Activated T-helper 2 cell treated with anti-CD3 and anti-CD28 coated beads, Interferon-gamma antibody, Interleukin-2, Interleukin-4, amounts not matched to agents 10 μg/mL and 5 μg/mL and 100 μg/mL, durations not matched to agents 14 hours and 24 hours and 36 hours (primary cell): ENCODE measurements at places on chromosomes 11 and 22.

DNA sequence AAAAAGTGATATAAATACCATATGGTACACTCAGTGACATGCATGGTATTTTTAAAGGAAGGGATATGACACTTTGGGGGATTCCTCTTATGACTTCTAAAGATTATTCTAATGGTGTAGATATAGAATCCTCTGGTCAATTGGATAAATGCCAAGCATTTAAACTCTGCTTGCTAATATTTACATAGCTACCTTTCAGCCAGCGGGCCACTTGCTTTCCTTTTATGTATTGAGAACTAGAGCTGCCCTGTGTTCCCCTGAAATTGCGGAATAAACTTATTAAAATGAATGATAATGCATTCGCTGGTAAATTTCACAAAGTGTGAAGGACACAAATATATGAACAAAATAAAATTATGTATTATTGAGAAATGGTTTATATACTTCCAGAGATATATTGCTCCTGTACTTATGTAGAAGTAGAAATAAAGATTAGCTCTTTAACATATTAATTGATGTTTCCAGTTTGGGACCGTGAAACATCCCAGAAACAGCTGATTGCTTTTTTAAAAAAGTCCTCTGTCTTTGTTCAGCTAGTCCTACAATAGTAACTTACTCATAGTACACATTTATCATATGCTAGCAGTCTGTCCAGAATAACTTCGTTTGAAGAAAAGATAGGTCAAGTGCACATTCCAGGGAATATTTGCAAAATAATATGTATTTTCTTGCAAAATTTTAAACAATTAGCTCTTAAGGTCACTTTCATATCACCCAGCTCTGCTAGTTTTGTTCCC lies 40.1 kb upstream of the CARD18 start:
- H3K27me3 ChIP-seq = no peaks in the 10 kb centered on the region
- H3K36me3 ChIP-seq = no peaks in the 10 kb centered on the region
- H3K4me3 ChIP-seq = no peak overlapping the region
- H3K27ac ChIP-seq = no peak overlapping the region

DNA sequence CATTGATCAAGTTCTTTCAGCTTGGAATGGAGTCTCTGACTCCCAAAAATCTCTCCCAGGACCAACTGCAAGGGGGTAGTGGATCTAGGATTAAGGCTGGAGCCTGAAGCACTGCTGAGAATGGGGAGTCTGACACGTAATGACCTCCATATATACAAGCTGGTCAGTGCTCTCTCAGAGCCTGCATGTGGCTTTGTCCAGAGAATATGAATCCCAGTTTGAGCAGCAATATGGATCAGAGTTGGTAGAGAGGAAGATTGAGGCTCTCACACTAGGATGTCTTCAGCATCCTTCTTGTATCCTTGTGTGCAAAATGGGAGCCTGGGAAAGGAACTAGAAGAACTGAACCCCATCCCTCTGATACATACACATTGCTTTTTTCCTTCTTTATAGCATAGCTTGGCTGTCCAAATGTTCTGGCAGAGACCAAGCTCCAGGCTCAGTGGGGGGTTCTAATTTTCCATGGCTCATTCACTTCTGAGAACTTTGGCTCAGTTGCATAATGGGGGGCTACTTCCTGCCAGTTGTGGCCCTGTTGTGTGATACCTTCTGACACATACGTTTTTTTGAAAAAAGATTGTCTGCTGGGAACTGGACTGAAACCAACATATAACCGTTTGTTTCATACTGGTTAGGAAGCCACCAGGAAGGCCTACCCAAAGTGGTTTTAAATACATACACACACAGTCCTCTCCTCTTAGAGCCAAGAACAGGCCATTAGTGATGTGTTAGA lies 138.2 kb downstream of the ETS1 start:
- no peak overlapping the region for H3K27ac ChIP-seq
- H3K36me3 ChIP-seq = peaks cover 23% of the 10 kb centered on the region
- H3K27me3 ChIP-seq = no peaks in the 10 kb centered on the region
- H3K4me1 ChIP-seq = peaks cover 48% of the 10 kb centered on the region
- no peak overlapping the region for H3K4me3 ChIP-seq
- DNase-seq = no peak

GRCh38 chr11:76313913-76314740 lies 66.8 kb downstream of the THAP12 start:
- peaks cover 10% of the 10 kb centered on the region for H3K27me3 ChIP-seq
- no peaks in the 10 kb centered on the region for H3K4me1 ChIP-seq
- no peak for DNase-seq
- H3K36me3 ChIP-seq = no peaks in the 10 kb centered on the region
- H3K27ac ChIP-seq = no peak overlapping the region

DNA sequence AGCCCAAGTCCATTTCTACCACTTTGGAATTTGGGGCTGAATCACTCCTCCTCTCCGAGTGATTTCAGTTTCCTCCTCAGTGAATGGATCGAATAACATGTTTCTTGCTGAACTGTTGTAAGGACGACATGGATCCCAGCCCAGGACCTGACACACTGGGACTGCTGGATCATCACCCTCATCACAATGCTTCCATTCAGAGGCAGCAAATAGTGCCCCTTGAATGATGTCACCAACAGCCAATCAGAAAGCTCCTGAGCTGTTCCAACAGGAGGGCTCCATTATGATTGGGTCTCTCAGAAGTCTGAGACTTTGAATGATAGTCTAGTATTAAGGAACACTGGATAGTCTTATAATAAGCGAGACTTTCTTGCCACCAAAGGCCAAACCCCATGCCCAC lies 158.9 kb downstream of the MYO18B start:
- H3K4me1 ChIP-seq = peaks cover 6% of the 10 kb centered on the region
- no peak overlapping the region for H3K4me3 ChIP-seq
- no peaks in the 10 kb centered on the region for H3K27me3 ChIP-seq
- no peaks in the 10 kb centered on the region for H3K36me3 ChIP-seq
- no peak for DNase-seq

DNA sequence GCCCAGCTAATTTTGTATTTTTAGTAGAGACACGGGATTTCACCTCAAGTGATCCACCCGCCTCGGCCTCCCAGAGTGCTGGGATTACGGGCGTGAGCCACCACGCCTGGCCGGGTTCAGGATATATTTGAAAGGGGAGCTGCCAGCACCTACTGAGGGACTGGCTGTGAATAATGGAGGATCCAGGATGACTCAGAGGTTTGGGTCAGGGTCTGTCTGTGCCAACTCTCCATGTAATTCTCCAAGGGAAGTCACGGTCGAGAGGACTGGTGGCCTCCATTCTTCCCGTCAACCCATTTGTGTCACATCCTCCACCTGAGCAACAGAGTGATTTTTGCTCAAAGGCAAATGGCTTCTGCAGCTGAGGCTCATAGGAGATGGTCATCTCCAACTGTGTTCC lies 3.6 kb upstream of the ARRB1 start:
- no peaks in the 10 kb centered on the region for H3K36me3 ChIP-seq
- no peak for DNase-seq
- H3K27ac ChIP-seq = no peak overlapping the region
- no peak overlapping the region for H3K4me3 ChIP-seq
- H3K4me1 ChIP-seq = peaks cover 20% of the 10 kb centered on the region

GRCh38 chr11:74253361-74253760 lies 58.1 kb downstream of the P4HA3 start:
- no peak overlapping the region for H3K27ac ChIP-seq
- H3K4me1 ChIP-seq = no peaks in the 10 kb centered on the region
- H3K4me3 ChIP-seq = no peak overlapping the region
- H3K36me3 ChIP-seq = peaks cover 42% of the 10 kb centered on the region

DNA sequence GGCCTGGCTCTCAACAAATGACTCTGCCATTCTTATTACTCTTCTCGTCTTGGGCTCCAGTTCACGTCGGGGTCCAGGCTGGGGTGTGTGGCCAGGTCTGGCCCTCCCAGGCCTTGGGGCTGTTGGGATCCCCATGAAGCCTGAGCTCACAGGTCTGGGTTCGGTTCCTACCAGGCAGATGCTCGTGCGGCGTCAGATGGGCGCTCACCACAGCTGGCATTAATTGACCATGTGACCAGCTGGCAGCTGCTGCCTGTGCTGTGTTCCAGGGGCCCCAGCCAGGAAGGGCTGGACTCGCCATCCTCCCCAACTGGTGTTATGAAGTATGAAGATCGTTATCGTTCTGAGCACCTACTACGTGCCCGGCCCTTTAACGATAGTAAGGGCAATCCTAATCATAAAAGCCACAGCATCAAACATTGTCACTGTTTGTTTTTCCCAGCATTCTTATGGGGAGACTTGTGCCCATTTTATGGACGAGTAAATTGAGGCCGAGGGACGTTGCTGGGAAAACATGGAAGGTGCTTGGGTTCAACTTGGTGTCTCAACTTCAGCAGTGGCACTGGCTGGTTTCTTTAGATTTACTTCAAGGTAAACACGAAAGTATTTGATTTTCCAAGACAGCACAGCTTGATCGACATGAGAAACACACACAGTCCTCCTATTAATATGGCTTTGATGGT lies 26.8 kb upstream of the CACNG2 start:
- H3K4me1 ChIP-seq = no peaks in the 10 kb centered on the region
- no peaks in the 10 kb centered on the region for H3K27me3 ChIP-seq
- DNase-seq = no peak

DNA sequence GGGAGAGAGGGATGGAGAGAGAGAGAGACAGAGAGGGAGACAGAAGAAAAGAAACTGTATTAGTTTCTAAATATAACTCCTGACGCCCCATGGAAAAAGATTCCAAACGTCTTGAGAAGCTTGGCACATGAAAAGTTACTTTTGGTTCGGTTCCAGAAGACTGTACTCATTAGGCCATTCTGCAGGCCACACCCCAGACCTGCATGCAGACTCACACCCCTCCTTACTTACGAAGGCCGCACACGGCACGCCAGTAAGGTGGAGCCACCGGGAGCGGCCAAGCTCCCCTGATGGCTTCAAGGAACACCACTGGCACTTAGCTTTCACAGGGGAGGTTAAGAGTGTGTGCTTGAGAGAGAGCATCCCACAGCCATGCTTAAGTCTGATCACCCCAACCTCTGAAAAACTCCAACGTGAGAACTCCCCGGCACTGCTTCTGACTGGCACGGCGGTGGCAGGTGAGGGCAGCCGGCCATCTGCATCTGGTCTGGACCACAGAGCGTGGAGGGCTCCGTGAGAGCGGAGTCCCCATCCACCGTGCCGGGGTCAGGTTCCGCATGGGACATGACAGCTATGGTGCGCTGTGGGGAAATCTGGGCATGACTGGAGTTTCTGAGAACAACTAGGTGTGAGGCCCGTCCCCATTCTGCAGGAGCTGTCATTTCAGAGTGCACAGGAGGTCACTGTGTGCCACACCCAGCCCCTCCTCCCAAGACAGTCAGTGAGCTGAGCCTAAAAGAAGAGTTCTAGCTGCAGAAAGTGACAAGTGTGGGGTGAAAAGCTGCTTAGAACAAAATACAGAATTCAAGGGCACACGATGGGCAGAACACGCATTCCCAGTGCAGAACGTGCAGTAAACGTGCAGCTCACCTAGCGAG lies 62.4 kb downstream of the MYH9 start:
- no peaks in the 10 kb centered on the region for H3K27me3 ChIP-seq
- peaks cover 88% of the 10 kb centered on the region for H3K36me3 ChIP-seq
- H3K27ac ChIP-seq = peak overlapping the region; percentile 65
- peaks cover 32% of the 10 kb centered on the region for H3K4me1 ChIP-seq
- H3K4me3 ChIP-seq = no peak overlapping the region
- DNase-seq = no peak

DNA sequence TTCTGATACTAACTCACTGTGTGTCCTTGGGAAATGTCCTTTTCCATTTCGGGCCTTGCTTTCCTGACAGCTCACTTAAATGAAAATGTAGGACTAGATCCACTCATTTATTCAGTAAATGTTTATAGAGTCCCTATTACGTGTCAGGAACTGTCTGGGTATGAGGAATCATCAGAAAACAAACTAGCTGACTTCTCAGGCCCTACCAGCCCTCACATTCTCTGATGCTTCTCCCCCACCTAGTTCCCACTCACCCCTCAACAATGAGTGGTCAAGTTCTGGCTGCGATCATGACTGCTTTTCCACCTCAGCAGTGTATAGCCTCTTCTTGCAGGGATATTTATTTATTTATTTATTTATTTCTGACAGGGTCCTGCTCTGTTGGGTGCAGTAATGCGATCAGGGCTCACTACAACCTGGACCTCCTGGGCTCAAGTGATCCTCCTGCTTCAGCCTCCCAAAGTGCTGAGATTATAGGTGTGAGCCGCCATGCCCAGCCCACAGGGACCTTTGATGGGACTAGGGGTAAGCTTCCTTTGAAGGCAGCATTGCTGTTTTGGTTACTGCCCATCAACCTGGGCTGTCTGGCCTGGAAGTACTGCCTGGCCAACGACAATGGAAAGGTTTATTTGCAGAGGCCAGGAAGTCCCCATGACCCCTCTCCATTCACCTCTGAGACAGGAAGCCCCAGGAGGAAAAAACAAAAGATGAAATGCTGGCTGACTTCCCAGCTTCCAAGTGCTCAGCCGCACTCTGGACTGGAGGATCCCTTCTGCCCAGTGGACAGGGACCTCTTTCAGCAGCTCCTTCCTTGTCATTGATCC lies 33.1 kb upstream of the POLD3 start:
- H3K27me3 ChIP-seq = peaks cover 5% of the 10 kb centered on the region
- H3K4me3 ChIP-seq = no peak overlapping the region
- no peak for DNase-seq
- H3K27ac ChIP-seq = no peak overlapping the region
- H3K4me1 ChIP-seq = no peaks in the 10 kb centered on the region

GRCh38 chr11:120034176-120034875 lies 103.6 kb downstream of the TRIM29 start:
- H3K36me3 ChIP-seq = no peaks in the 10 kb centered on the region
- DNase-seq = no peak
- no peaks in the 10 kb centered on the region for H3K27me3 ChIP-seq
- H3K27ac ChIP-seq = no peak overlapping the region
- no peak overlapping the region for H3K4me3 ChIP-seq

DNA sequence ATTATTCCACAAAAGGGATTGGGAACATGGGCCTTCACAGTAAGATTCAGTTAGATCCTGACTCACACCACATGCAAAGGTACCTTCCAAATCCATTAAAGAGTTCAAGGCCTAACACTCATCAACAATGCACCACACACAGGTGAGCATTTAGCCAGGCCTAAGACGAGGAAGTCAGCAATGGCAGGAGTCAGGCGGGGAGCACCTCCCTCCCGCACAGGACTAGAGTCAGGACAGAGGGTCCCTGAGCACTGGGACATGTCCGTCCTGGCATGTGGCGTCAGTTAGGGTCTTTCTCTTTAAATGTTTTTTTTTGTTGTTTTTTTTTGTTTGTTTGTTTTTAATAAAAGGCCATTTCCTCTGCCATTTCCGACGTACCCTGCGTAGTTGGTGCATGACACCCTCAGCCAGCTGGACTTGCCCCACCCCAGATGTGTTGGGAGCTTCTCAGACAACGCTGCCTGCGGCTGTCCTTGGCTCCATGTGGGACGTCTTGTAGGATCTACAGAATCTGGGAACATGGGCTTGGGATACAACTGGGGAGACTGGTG lies 1458.6 kb downstream of the BRD1 start:
- H3K4me3 ChIP-seq = no peak overlapping the region
- H3K27me3 ChIP-seq = no peaks in the 10 kb centered on the region
- H3K36me3 ChIP-seq = no peaks in the 10 kb centered on the region
- DNase-seq = no peak
- no peaks in the 10 kb centered on the region for H3K4me1 ChIP-seq
